Fibroblast of pulmonary artery (primary cell): ENCODE measurements at places on chromosomes 2 and 18.
A peak's percentile ranks its signal among the peaks of the same experiment; 100 is the strongest.

GRCh38 chr2:233349005-233349998 lies 5.0 kb upstream of the DGKD start:
- DNase-seq = no peak

- DNase-seq = no peak
These were observed 32.6 kb upstream of the KCMF1 start for GRCh38 chr2:84938194-84938879.

DNA sequence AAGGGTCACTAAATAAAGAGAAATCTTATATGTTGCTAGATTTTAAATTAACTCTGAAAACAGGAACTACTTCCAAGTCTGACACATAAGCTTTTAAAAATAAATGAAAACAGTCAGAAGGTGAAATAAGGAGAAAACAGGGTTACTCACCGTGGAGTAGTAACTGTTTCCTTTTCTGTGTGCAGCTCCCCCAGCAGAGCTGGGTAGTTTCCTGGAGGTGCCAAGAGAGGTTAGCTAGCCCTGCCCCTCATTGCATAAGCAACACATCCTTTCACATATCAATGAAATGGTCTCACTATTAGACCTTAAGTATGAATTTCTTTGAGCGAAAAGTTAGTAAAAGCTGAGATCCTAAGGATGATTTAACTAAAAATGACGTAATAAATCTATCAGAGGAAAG lies 54.0 kb upstream of the GPR75 start:
- DNase-seq = peak; percentile 61

DNA sequence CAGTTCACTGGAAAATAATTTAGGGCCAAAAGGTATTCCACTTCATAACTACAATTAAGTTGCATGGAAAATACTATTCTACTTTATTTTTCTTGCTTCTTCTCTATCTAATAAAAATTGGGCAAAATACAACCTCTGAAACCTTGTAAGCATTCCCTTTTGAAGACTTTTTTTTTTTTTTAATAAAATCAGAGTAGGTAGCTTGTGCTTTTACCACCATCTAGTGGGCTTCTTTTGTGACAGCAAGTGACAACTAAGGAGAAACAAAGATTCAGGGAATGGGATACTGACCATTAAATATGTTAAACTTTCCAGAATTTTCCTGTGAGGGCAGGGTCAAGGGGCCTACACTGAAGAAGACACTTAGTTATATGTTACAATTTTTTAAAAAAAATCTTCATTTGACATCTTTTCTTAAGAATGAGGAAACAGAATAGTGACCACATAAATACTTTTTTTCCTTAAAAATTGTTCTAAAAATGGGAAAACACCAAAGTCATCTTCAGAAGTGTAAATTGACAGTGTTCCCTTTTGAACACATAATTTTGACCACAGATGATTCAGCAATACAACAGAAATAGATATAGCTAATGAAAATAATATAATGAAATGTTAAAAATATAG lies 1183.2 kb upstream of the ACVR2A start:
- DNase-seq = peak; percentile 71

- DNase-seq = no peak
These were observed 60.3 kb downstream of the HPCAL1 start for GRCh38 chr2:10362898-10363454.

DNA sequence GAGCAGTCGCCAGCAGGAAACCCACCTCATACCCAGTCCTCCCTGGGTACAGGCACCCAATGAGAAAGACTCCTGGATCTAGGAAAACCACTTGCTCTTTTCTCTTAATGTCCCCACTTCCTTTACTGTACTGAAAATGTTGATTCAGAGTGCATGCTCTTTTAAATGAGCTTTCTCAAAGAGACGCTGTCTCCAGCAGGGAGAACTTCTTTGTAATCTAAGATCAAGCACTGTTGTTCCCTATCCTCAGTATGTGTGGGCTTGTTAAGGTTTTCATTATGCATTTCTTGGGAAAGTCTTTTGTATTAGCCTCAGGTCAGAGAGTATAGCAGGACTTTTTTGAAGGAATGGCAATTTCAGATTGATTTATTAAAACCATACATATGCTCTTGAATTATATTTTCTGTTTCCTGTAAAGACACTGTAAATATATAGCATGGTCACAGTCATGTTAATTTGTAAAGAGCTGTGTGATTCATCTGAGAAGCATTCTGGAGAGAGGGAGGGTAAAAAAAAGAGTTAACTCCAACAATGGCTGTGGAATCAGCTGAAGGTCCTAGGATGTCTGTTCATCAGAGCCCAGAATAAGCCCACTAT lies 178.1 kb downstream of the MGAT5 start:
- peak; percentile 55 for DNase-seq
